RWPE1 (cell line): ENCODE measurements at places on chromosomes 1 and 21.

DNA sequence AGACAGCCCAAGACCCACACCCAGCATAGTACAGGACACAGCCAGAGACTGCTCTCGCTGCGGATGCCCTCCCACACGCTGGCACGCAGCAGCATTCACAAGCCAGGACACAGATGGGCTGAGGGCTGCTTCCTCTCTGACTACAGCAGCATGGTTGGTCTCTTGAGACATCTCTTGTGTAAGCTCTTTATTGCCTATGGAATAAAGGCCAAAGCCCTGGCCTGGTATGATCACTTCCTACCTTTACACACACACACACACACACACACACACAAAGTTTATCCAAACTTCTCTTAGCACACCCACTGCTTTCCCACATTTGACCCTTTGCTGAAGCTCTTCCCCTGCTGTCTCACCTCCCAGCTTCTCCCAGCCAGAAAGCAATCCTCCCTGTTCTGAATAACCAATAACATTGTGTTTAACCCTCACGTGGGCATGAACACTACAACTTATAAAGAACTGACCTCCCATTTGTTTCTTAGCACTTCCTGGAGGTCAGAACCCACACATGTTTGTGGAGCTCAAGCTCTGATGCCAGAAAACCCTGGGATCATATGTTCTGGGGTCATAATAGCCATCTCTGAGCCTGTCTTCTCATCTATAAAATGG lies 1.2 kb upstream of the LUZP1 start:
- no peak for DNase-seq

DNA sequence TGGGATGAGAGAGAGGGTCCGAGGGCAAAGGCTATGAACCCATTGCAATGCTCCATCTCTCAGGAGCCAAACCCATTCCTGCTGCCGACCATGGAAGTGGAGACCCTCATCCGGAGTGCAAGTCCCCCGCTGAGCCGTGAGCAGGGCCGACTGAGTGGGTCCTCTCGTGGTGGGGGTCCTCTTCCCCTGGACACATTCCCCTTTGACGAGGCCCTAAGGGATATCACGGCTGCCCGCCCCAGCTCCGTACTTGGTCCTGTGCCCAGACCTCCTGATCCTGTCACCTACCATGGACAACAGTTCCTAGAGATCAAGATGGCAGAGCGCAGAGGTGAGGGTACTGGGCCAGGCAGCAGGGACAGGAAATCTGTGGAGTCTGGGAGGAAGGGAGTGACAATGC lies 11.0 kb downstream of the HYI start:
- DNase-seq: no peak

DNA sequence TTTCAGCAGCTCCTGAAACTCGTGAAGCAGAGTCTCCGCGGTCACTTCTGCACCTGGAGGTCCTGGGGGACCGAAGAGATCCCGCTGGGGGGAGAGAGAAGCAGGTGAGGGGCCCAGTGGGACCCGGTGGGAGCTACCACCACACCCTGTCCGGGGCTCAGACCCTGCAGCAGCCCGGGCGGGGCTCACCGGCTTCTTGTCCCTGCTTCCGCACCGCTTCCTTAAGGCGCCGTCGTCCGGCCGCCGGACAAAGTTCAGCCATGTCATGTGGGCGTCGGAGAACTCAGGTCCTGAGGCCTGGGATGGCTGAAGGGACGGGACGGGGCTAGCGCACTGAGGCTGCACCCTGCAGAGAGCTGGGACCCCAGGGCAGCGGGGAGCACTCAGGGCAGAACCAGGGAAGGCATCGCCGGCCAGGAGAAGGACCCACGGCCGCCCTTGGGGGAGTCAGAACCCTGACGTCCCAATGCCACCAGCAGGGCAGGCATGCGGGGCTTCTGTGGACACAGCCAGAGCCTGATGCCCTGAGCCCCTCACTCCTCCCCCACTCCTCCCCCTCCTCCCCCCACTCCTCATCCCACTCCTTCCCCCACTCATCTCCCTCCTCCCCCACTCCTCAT lies 2.2 kb downstream of the C1QTNF12 start:
- DNase-seq: no peak

DNA sequence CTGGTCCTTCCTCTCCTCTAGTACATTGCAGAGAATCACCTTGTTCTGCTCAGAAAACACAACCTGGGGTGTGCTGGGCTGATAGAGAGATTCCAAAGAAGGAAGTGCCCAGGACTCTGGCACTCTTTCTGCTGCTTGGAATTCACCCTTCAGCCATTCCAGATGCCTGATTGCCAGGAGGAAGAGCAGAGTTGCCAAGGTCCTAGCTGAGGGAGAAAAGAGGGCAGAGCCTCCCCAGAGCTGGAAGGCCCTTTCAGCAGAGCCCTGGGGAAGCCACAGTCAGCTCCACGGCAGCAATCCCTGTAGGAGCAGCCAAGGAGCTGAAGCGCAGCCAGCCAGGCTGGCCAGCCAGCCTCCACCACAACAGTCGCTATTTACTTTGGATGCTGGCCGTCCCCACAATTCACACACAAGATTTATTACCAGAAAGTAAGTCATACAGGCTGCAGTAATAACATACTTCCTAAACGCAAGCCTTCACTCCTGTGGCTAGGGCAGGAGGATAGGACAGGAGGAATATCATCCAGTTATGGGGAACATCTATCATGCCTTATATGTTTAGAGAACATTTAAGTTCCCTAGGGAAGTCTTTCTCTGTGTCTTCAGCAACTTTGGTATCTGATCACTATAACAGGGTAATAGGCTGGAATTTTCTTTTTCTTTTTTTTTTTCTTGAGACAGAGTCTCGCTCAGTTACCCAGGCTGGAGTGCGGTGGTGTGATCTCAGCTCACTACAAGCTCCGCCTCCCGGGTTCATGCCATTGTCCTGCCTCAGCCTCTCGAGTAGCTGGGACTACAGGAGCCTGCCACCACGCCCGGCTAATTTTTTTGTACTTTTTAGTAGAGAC lies 36.6 kb upstream of the SLC44A3 start:
- DNase-seq: no peak

GRCh38 chr1:23524716-23525401 lies 6.2 kb downstream of the E2F2 start:
- no peak for DNase-seq

DNA sequence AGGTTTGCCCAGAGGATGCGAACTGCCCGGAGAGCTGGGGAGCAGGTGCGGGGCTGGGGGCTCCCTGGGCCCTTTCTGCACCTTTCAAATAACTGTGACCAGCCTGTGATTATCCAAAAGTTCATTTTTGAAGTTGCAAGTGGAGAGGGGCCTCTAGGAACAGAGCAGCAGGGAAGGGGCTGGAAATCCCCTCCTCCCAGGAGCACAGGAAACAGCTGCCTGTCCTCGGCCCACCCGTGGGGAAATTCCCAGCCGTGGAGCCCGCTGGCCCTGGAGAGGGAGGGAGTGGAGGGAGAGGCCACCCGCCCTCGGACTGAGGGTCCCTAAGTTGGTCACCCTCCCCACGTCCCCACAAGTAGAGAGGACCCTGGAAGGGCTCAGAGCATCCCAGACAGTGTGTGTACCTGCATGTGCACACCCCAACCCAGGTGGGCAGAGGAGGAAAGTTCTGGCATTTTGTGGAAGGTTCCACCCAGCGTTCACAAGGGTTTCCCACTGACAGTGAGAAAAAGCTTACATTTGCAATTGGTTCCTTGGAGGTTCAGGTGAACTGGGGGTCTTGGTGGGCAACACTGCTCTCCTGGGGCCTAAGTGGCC lies 1.2 kb upstream of the TNFRSF4 start:
- no peak for DNase-seq

DNA sequence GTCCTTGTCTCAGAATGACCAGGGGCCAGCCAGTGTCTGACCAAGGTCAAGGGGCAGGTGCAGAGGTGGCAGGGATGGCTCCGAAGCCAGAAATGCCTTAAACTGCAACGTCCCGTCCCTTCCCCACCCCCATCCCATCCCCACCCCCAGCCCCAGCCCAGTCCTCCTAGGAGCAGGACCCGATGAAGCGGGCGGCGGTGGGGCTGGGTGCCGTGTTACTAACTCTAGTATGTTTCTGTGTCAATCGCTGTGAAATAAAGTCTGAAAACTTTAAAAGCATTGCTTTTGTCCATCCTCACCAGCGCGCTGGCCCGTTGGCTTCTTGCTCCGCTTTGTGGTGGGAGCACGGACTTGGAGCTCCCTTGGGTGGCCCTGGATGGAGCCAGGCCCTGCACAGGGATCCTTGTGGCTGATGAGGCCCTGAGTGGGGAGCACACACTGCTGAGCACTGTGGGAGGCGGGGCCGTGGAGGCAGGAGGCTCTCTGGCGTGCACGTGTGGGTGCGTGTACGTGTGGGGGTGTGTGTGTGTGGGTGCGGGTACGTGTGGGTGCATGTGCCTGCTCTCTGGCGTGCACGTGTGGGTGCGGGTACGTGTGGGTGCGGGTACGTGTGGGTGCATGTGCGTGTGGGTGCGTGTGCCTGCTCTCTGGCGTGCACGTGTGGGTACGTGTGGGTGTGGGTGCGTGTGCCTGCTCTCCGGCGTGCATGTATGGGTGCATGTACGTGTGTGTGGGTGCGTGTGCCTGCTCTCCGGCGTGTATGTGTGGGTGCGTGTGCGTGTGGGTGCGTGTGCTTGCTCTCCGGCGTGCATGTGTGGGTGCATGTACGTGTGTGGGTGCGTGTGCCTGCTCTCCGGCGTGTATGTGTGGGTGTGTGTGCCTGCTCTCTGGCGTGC lies 18.0 kb downstream of the RNF223 start:
- DNase-seq: no peak

DNA sequence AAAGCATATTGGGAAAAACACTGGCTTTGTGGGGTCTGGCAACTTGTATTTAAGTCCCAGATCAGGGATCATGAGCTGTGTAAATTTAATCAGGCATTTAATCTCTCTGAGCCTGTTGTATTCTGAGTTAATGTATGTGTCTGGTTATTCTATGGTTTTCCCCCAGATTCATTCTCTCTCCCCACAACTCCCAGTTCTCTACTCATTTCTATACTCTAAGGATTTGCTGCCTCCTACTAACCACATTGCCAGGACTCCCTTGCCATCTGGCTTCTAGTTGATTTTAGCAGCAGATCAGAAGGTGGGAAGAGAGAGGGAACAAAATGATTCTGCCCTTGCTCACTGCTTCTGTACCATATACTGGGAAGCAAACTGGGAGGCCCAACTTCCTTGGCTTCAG lies 31.4 kb upstream of the S1PR1 start:
- DNase-seq: no peak

- no peak for DNase-seq
Observed at GRCh38 chr1:224276771-224277487, 53.0 kb downstream of the NVL start.
